ENCODE measurements at places on chromosomes 2 and 18.
A peak's percentile ranks its signal among the peaks of the same experiment; 100 is the strongest.

DNA sequence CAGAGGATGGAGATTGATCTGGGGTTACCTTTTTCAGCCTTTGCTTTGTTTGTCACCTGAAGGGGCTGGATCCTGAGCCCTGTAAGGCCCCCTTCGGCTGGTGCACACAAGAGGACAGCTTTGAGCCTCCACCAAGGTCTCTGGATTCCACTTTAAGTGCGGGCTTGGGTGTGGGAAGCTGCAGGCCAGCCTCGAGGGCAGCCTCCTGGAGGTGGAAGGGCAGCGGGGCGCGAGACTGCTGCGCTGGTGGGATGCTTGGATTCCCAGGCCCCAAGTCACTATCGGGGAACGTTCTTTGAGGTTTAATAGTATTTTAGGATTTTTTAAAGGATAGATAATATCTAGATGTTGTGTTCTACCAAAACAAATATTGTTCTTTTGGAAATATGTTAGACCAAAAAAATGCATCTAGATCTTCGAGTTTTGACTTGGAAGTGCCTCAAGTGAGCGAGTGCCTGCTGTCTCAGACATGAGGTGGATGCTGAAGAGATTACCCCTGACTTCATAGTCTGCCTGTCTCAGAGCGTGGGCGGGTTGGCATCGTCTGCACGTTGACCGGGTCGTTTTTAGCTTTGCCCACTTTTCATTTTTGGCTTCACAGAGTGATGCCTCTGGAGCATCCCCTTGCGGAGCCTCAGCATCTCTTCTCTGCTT lies 113.8 kb downstream of the AGAP1 start:
- no peak for DNase-seq

- no peak for DNase-seq
Observed at GRCh38 chr2:231621051-231621879, 28.6 kb downstream of the TEX44 start.

- DNase-seq, result peak; percentile 90
Observed at GRCh38 chr2:27720004-27720551, 51.4 kb upstream of the MRPL33 start.

DNA sequence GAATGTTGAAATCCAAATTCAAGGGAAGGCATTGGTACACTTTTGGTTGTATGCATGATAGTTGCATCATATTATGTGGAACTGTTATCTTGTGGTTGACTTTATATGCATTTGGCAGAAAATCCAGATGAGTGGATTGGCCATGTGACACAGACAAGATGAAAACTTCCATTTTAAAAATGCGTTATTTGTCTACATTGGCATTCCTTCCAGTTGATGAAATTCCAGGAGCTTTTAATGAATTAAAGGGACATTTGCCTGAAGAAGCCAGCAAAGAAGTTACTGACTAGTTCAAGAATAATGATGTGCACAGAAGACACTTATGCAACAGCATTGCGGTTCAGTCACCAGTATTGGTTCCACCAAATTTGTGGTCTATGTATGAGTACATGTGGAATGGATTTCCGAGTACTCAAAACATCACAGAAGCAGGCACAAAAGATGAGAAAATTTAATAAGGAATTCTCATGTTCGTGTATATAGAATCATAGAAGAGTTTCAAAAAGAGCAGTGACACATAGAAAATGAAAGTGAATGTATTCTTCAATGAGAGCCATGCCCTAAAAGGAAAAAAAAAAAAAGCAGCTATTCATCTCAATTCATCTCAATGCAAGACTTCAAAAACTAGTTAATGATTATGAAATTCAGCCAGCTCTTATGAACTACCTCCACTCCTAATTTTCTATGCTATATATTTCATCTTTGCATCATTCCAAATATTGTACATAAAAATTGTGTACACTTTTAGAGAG lies 232.1 kb downstream of the RBM43 start:
- DNase-seq, result no peak

GRCh38 chr2:121483021-121483420 lies 47.7 kb upstream of the RNU4ATAC start:
- DNase-seq, result no peak

GRCh38 chr2:25043241-25043867 lies 1.5 kb downstream of the EFR3B start:
- no peak for DNase-seq

DNA sequence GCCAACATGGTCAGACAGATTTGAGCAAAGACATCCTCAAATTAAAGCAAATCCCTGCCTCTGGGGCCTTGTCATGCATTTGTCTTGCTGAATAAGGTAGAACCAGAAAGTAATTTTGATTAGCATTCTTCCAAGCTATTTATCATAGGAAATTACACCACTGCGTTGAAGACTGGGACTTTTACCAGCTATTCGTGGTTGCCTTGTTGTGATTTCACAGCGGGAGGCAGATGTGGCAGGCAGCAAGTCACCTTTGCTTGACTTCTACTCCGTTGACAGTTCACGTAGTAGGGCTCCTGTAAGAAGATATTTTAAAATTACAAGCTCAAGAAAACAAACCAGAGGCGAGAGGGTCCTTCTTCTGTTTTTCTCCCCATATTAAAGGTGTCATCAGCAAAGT lies 80.6 kb downstream of the EN1 start:
- DNase-seq, result no peak

Data from HS-27A (cell line).